Lower lobe of right lung (tissue), 2 donors: ENCODE measurements at places on chromosomes 13 and 19.

DNA sequence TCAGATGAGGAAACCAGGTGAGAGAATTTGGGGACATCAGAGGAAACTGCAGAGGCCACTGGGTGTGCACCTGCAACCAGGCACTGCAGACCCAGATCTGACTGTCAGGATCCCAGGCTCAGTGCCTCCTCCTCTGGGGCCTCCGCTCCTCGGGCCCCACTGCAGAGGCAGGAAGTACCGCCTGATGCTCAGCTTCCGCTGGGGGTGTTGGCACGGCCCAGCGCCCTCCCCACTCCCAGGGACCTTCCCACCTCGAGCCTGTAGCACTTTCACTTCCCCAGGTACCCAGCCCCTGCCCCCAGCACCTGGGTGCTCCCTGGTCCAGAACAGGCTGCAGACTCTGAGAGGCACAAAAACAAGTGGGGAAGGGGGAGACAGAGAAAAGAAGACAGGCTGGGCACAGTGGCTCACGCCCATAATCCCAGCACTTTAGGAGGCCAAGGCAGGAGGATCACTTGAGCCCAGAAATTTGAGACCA, 1.4 kb upstream of the CD37 start:
- peak; percentile 64 for DNase-seq

GRCh38 chr19:48644355-48644754, 1.6 kb downstream of the CA11 start:
- DNase-seq = no peak

GRCh38 chr13:48790199-48790598, 136.5 kb downstream of the CYSLTR2 start:
- no peak for DNase-seq

DNA sequence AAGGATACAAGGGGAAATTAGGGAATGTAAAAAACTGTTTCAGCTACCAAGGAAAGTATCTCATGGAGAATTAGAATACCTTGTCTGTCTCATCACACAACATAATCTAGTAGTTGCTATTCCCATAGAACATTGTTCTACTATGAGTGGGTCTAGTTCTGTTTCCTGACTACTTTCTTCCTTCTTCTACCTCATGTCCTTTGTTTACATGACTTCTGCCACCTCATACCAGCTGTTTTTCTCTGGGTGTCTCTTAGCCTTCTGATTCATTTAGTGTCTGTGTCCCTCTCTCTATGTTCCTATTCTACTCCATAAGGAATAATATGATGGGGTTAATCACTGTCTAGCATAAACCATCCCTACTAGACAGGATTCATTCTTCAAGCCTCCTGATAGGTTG, 887.3 kb downstream of the DIAPH3 start:
- DNase-seq = no peak

GRCh38 chr13:110006304-110006703, 219.9 kb upstream of the IRS2 start:
- DNase-seq = no peak

GRCh38 chr19:2191456-2192310, 27.9 kb downstream of the DOT1L start:
- DNase-seq = no peak

- no peak for DNase-seq
Observed at GRCh38 chr13:102609696-102610095, 12.9 kb downstream of the TPP2 start.

GRCh38 chr13:28128926-28129325, 9.4 kb upstream of the PAN3 start:
- no peak for DNase-seq

- peak; percentile 92 for DNase-seq
Observed at GRCh38 chr19:53879140-53880081, 2.6 kb upstream of the PRKCG start.

DNA sequence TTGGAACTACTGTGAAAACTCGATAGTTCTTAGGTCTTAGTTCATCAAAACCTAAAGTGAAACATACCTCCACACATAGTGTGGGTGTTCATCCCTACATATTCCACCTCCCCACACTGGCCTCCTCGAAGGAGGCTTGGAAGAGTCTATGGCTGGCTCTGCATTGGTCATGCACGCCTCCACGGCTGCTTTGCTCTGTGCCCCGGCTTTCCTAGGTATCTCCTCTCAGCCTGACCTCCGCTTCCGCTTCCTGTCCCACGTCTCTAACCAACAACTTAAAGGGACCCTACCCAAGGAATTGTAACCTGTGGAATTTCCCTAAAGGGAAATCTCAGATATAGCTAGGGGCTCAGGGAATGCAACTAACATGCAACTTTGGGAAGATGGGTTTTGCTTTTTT, 79.7 kb upstream of the MBNL2 start:
- no peak for DNase-seq

- no peak for DNase-seq
Observed at GRCh38 chr19:18439025-18439909, 1.3 kb upstream of the ISYNA1 start.

DNA sequence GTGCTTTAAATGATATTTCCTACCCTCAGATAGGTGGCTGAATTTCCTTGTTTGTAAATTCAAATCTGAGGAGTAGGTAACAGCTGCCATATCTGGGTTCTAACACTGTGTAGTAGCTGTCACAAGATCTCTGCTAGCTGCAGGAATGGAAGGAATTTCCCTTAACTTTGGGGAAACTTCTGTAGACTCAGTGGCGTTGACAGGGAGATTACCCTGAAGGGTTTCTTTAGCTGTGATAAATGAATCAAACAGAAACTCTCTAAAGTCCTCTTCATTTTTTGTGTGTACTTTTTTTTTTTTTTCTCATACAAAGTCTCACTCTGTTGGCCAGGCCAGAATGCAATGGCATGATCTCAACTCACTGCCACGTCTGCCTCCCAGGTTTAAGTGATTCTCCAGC, 5.3 kb upstream of the EPSTI1 start:
- no peak for DNase-seq

GRCh38 chr19:38006361-38007045, 99.5 kb downstream of the SIPA1L3 start:
- no peak for DNase-seq

DNA sequence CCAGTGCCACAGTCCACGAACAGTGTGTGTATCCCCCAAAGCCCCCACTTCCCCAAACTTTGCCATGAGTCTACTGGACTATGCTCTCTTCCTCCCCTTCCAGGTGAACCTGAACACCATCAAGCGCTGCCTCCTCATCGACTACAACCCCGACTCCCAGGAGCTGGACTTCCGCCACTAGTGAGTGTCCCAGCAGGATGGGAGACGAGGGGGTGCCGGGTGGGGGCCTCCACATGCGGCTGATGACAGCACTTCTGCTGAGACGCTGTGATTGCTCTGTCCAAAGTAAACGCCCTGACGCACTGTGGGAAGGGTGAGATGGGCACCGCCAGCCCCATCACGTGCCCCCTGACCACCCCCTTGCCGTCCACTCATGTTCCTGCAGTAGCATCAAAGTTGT, 2.0 kb upstream of the P2RY11 start:
- no peak for DNase-seq

GRCh38 chr19:2509096-2509495, 33.2 kb downstream of the GADD45B start:
- no peak for DNase-seq

DNA sequence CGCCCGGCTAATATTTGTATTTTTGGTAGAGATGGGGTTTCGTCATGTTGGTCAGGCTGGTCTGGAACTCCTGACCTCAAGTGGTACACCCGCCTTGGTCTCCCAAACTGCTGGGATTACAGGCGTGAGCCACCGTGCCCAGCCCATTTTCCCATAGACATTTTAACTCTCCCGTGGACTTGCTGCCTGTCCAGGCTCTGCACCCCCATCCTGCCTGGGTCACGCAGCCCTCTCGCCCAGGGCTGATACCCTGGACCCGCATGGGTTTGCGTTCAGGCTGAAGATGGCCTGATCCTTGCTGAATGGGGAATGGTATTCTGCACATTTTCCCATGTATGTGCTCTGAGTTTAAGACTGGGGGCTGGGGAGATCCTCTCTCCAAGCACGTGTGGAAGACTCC, 46.0 kb upstream of the RANBP3 start:
- DNase-seq = peak; percentile 5

GRCh38 chr13:90055121-90055520, 1292.4 kb upstream of the MIR17HG start:
- DNase-seq = no peak

DNA sequence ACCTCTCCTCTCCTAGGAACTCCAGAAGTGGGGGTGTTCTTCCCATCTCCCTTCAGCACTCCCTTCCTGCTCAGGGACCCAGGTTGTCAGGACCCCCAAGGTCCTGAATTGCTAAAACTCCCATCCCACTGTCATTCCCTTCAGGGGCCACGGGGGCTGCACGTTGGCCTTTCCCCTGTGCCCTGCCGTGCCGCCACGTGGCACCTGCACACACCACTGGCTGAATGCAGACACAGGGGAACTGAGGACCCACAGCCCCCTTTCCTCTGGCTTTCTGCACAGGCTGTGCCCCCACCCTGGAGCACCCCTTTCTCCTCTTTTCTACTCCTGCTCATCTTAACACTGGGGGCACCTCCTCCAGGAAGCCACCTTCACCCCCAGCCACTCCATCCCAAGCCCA, 9.0 kb downstream of the SHANK1 start:
- DNase-seq = no peak

- DNase-seq = no peak
Observed at GRCh38 chr19:13252569-13253335, 102.5 kb downstream of the IER2 start.
